ENCODE measurements at places on chromosomes 16 and 17.

- peak; percentile 77 for DNase-seq
These were observed 27.7 kb upstream of the BCO1 start for GRCh38 chr16:81210807-81211206.

- no peak for DNase-seq
These were observed 36.8 kb downstream of the NLRC5 start for GRCh38 chr16:57025941-57026777.

DNA sequence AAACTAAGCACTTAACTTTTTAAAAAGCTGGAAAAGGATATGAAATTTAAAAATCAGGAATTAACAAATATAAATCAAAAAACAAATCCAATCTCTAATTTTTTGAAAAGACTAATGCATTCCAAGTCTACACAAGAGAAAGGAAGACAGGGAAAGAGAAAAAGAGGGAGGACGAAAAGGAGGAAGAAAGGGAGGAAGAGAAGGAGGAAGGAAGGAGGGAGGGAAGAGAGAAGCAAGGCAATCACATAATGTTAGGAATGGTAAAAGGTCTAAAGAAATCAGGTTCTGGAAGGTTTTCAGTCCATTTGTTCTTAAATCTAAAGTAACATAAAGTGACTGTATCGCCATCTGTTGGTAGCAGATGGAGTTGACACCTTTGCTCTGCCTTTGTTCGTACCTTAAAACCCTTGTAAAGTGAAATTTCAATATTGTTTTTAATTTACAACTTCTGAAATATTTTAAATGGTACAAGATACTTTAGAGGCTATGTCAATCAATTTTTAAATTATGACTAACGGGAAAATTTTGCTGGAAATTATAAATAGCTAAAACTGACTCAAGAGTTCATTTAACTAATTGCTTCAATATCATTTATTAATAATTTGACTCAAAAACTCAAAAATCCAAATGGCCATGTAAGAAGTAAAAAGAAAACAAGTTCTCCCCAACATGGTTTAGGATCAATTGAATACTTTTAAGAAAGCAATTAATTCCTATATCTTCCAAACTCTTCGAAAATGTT lies 20.4 kb upstream of the CDYL2 start:
- peak; percentile 82 for DNase-seq

GRCh38 chr17:79202480-79202879 lies 127.9 kb downstream of the ENGASE start:
- no peak for DNase-seq

- no peak for DNase-seq
These were observed 52.4 kb downstream of the NEUROD2 start for GRCh38 chr17:39555368-39555767.

DNA sequence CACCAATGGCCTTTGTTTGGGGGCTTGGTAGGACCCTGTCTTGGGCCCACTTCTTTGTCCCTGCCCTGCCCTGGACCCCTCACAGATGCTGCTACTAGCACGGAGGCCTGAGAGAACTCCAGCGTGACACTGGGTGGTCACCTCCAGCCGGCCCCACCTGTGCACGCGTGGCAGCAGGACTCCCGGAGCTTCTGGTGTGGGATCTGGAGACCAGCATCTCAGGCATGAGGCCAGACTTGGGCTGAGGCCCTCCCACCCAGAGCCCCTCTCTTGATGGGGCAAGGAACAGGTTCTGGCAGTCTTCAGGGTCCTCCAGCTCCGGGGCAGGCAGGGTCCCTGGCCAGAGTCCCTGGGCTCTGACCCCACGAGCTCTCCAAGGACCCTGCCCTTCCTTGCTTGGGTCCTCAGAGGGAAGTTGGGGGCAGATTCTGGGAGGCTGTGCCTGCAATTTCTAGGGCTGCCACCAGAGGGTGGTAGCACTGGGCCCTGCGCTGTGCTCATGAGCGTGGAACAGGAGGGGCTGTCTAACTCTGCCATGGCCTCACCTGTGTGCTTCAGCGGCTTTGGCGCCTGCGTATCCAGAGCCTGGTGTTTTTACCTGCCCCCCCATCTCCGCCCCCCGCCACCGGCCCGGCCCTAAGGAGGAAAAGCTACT lies 3.1 kb upstream of the BAIAP3 start:
- DNase-seq, result peak; percentile 76

GRCh38 chr16:77949445-77949844 lies 72.9 kb upstream of the CLEC3A start:
- DNase-seq, result no peak

GRCh38 chr17:78360371-78361224 lies 721 bp upstream of the SOCS3 start:
- peak; percentile 94 for DNase-seq

DNA sequence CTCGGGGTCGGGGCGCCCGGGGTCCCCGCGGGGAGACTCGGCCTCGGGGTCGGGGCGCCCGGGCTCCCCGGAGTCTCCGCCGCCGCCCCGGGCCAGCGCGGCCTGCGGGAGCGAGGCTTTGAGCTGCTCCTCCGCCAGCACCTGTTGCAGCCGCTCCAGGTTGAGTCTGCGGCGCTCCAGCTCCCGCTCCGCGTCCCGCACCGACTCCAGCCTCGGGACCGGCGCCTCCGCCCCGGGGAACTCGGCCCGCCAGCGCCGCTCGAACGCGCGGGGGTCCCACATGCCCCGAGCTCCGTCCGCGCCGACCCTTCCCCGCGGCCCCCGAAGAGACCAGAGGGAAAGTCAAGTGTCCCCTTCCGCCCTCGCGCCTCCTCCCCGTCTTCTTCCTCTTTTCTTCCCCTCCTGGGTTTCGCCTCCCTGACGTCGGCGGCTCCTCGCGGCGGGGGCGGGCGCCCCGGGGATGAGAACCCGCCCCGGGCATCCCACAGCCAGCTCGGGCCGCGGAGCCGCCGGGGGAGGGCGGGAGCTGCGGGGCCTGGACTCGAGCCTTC lies 40.8 kb upstream of the BHLHA9 start:
- peak; percentile 89 for DNase-seq

DNA sequence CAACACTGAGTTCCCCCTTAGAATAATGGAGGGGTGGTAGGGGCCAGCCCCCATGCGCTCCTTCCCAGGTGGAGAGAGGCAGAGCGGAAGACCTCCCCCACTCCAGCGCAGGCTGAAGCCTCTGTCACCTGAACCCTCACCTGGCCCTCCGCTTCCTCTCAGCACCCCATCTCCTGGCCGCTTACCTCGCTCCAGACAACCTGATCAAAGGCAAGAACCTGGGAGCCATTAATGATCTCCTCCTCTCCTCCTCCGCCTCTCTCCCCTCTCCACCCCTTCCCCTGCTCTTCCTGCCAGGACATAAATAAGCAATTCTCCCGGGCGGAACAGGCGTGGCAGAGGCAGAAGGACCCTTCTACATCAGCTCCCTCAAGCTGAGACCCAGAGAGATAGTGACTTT lies 110.2 kb upstream of the LHX1 start:
- no peak for DNase-seq

- DNase-seq, result no peak
These were observed 64.6 kb downstream of the ANKFN1 start for GRCh38 chr17:56217921-56218320.

- no peak for DNase-seq
These were observed 63.7 kb upstream of the LYRM9 start for GRCh38 chr17:27956601-27957445.

- DNase-seq, result no peak
These were observed 7.6 kb downstream of the CDK3 start for GRCh38 chr17:76008208-76008607.

Data from Karpas-422 (cell line).